ENCODE measurements at places on chromosomes 6 and 20. TPM values are rescaled to one million over a fixed set of nuclear protein-coding genes. Genes with fewer than 3 reads are reported as not detected.

The MUC22 gene
- not detected for total RNA-seq

The NOX3 gene
- not detected for total RNA-seq

The ETV7 gene
- total RNA-seq: 0.27 TPM

The AKAP12 gene
- 226 TPM for total RNA-seq

The CST4 gene
- not detected for total RNA-seq

The ANKEF1 gene
- 2.4 TPM for total RNA-seq

The SALL4 gene
- under 0.01 TPM for total RNA-seq

All from endothelial cell of coronary artery (primary cell).